ENCODE measurements at places on chromosomes 7 and 10. TPM values are rescaled to one million over a fixed set of nuclear protein-coding genes. Genes with fewer than 3 reads are reported as not detected.

Gene DGKI
- polyA plus RNA-seq: 1.7 TPM

Gene ZSWIM8
- 85.0 TPM for polyA plus RNA-seq

Gene ADAM12
- polyA plus RNA-seq: 28.1 TPM

Gene KCNH2
- polyA plus RNA-seq: 20.2 TPM

Gene AEBP1
- 64.9 TPM for polyA plus RNA-seq

Gene CASP2
- polyA plus RNA-seq: 47.5 TPM

Gene SPDYE2
- 3.2 TPM for polyA plus RNA-seq

DNA sequence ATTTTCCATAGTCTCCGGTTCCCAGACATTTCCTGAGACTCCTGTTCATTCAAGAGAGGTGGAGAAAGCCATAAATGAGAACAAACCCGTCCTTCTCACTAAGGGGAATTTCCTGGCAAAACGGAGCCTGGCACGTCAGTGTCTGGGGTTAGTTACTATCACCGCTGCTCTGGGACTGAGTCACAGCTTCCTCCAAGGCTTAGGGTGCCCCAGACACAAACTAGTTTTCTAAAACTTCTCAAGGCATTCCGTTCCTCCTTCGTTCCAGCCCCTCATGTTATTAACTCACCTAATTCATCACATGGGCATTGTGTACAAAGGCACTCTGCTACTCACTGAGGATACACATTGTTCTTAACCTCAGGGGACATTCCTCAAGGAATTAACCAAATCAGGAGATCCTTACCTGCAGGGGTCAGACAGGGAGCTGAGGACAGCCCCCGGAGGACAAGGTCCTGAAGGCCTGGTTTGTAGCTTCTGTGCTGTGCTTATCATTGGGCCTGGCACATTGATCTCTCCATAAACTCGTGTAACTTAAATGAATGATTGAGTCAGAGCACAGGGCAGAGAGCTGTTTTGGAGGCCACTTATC lies 103.0 kb upstream of the KLF6 start:
- DNase-seq: no peak

- DNase-seq: no peak
These were observed 12.3 kb downstream of the MRPS24 start for GRCh38 chr7:43856996-43857395.

GRCh38 chr7:16942929-16943509 lies 61.2 kb upstream of the AGR3 start:
- no peak for DNase-seq

- DNase-seq: no peak
These were observed 378 bp downstream of the PIK3AP1 start for GRCh38 chr10:96719850-96720421.

DNA sequence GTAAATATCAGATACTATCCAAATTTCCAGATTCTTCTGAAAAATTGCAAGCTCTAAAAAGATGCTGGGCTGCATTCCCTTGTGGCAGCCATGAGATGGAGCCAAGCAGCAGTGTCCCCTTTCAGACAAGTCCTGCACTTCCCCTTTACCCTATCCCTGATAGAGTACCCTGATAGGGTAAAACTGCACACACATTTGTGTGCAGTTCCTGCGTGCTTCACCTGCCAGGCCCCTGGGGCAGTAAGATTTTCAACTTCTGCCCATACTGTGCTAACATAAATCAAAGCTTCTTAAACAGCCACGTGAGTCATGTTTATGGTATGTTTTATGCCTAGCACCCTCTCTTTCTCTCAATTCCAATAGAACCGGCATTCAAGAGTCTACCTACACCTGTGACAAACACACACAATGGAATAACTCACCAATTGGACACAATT lies 52.2 kb downstream of the IFIT5 start:
- no peak for DNase-seq

- no peak for DNase-seq
These were observed 314.6 kb upstream of the POM121L12 start for GRCh38 chr7:52720856-52721255.

GRCh38 chr10:44935201-44935965 lies 24.2 kb upstream of the RASSF4 start:
- DNase-seq: no peak

- no peak for DNase-seq
These were observed 38.1 kb downstream of the ADRA2A start for GRCh38 chr10:111114758-111115500.

DNA sequence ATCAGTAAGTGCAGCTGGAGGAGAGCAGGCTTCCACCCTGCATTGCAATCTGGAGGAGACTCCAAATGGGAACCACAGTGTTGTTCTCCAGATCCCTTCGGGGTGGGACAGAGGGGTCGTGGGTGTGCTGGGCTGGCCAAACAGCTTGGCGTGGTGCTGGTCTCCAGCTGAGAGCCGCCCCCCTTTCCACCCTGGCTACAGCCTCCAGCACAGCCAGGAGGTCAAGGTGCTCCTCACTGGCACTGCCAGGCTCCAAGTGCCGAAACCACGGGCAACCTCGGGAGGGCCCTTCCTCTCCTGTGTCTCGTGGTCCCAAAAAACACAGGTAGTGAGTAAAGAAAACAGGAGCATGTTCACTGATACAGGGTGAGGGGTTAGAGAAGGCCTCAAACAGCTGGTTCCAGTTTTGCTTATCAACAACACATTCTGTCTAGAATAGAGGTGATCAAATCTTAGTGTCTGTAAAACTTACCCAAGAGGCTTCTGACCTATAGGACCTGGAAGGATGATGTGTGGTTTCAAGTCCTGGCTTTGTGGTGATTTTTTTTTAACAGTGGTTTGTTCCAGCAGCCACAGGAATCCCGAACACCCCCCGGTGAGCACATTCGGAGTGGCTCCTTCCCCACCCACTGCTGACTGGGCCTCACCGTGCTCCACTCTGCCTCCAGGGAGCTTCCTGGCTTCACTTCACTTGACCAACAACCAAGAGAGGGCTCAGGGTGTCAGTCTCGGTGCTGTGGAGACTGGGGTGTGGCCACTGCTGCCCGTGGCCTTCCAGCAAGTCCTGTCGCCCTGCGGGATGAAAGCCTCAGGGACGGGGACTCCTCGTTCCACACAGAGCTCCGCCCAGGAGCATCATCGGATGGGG lies 31.2 kb upstream of the EN2 start:
- no peak for DNase-seq

DNA sequence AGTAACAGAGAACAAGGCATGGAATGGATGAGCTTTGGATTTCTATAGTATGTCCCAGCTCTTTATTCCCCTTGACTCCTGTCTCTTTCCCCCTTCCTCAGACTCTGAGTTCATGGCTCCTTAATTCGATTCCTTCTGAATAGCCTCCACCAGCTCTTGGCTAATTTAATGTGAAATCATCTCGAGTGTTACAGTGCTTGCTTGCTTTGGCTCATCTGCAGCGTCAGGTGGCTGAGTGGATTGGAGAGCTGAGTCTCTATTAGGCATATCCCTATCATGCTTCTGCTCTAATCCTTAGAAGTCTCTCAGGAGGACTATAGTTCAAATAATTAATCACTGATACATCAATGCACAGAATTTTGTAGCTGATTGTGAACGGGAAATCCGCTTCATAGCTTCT lies 134.6 kb downstream of the LRRC4 start:
- no peak for DNase-seq

DNA sequence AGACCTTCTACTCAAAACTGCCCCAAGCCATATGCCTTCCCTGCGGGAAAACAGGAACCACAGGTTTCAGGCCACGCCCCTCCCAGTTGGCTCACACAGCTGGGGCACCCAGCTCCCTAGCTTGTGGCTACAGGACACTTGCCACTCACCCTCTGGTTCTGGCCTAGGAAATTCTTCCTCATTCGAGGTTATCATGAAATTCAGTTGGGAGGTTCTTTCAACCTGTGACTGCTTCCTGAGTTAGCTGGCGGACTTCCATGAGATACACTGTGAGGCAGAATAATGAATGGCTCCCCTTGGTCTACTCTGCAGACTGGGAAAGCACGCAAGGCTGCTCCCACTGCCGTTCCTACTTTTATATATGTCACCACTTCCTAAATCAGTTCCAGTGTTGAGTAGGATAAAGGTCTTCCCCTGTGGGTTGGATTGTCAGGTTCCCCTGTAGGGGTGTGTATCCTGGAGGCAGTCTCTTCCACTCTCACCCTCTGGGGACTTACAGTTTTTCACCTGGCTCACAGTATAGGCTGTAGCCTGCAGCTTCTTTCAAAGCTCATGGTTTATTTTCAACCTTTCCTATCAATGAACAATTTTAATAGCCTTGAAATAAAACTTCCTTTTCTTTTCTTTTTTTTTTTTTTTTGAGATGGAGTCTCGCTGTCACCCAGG lies 37.0 kb downstream of the GPR22 start:
- no peak for DNase-seq

GRCh38 chr7:3540456-3541220 lies 239.6 kb downstream of the SDK1 start:
- DNase-seq: no peak

- no peak for DNase-seq
These were observed 63.5 kb downstream of the CAMK1D start for GRCh38 chr10:12412666-12413368.

DNA sequence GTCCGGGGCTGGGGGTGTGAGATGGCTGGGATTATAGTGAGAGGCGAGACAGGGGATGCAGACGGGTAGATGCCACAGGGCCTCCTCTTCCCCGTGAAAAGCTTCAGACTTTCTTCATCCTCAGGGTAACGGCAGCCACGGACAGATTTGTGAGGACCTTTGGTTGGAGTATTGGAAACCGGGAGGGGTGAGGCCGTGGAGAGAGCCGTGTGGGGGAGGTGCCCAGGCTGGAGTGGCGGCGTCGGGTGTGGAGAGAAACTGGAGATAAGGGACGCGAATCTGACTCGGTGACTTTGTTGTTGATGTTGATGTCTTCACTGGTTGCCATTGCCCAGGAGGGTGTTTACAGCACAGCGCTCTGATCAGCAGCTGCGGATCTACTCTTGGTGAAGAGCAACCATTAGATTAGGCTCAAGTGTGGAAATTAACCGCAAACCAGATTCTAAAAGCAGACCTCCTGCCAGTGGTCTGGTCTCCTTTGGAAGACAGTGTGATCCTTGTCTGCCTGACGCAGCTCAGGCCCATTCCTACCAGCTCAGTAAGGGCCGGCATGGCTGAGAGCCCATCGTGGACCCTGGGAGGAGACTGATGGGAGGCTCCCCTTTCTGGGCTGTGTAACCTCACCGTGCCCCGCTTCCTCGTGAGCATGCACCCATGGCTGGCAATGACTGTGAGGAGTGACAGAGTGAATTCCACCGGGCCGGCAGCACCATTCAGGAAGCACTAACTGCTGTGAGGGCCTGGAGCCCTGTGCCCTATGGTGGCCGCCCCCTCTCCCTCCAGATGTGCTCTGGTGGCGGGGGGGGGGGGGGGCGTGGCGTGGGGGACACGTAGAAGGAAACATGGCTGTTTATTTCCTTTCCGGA lies 90.3 kb downstream of the INPP5A start:
- no peak for DNase-seq

DNA sequence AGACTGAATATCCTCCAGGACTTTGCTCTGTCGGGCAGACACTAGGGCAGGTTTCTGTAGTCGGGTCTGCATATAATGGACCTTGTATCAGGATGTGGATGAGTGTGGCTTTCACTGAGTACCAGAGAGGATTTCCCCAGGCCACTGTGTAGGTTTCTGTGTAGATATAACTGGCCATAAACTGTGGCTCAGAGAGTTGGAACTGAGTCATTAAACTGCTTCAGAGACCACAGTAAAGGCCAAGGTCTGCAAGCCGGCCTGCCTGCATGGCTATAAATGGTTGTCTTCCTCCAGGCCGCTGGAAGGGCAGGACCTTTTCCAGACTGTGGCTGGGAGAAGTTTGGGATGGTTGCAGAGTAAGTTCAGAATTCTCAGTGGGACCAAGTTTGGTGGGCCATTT lies 16.9 kb downstream of the ZNF92 start:
- DNase-seq: no peak

DNA sequence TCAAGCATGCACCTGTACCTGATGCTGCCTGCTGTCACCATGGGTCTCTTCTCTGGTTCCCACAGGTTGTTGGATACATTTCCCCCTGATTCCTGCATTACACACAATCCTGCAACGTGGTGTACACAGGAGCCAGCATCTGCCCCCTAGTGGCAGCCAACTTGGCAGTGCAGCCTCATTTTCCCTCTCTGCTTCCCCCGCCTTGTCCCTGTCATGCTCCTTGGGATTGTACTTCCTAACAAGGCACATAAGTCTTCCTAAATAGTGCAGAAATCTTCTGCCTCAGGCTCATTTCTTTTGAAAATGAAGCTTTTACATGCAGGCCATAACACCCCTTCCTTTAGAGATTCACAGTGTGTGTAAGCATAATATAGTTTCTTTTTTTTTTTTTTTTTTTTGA lies 387.5 kb downstream of the CCSER2 start:
- DNase-seq: peak; percentile 12

DNA sequence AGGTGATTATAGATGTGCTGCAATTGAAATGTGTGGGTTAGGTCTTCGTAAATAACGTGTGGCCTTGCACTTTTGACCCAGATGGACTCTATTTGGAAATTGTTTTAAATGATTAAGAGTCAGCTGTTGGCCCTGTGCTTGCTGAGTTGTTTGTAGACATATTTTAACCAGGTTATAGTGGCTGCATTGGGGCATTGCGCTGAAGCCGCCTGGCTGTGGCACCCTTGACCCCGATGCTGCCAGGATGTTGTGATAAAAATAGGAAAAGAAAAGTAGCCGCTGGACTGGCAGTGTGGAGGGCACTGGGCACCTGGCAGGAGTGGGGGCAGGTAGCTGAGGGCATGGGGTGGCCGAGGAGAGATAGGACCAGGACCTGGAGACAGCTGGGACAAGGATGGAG lies 13.4 kb downstream of the LRRC27 start:
- DNase-seq: no peak

DNA sequence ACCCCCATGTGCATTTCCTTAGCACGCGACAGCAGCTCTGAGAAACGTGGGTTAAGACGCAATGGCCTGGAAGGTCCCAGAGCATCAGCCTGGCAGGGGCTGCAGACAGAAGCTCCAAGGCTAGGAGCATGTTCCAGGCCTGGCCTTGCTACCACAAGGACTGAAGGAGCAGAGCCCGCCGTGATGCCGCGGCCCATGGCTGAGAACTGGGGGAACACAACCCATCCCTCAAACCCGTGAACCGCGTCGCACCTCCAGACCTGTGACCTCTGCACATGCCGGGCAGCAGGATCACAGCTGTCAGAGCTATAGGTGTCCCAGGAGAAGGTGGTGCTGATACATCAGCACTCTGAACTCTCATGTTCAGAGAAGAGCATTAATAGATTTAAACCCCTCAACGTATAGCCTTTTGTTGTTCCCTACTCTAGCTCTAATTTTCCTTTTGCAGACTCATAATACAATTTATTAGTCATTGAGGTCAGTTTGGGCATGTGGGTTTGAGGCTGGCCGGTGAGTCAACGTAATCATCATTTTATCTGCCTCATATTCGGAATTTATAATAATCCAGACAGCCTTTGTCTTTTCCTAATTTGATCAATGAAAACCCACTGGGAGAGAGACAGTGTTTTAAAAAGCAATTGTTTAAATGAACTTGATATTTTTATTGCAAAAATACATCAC lies 222.5 kb upstream of the TCERG1L start:
- DNase-seq: no peak

- DNase-seq: no peak
These were observed 82.1 kb upstream of the HPS1 start for GRCh38 chr10:98528805-98529183.

DNA sequence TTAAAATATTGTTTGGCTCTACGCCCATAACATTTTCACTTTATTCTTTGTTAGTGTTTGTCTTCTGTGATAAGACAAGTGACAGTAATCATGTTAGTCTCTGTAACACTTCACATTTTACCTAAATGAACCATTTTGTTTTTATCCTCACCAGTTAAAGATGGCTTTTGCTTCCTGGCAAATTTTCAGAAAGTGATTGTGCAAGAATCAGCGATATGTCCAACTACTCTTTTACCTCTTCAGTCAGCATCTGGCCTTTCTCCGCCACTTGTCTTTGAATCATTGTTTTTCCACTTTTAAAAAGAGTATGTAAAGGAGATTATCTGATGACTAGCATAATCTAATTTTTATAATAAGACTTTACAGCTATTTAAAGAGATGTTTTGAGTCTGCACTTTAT lies 3.5 kb downstream of the DGKB start:
- DNase-seq: no peak
